NCI-H510A treated with DMSO at 0.1 percent for 48 hours (cell line): ENCODE measurements at places on chromosomes 11 and 22.

DNA sequence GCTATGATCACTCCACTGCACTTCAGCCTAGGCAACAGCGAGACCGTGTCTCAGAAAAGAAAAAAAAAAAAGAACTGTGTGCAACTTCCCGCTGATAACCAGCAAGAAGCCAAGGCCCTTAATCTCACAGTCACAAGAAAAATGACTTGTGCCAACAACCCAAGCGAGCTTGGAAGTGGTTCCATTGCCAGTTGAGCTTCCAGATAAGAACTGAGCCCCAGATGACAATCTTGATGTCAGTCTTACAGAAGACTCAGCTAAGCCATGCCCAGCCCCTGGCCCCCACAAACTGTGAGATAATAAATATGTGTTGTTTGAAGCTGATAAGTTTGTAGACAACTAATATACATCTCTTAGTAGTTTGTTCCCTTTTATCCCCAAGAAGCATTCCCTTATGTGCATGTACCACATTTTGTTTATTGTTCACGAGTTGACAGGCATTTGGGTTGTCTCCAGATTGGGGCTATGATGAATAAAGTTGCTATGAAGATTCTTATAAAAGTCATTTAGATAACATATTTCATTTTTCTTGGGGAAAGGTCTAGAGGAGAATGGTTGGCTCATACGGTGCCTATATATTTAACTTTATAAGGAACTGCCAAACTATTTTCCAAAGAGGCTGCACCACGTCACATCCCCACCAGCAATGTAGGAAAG is 85.9 kb downstream of the TIMP3 start:
- no peak for DNase-seq

- peak; percentile 35 for DNase-seq
Observed at GRCh38 chr11:16082095-16083055, 274.0 kb downstream of the SOX6 start.

DNA sequence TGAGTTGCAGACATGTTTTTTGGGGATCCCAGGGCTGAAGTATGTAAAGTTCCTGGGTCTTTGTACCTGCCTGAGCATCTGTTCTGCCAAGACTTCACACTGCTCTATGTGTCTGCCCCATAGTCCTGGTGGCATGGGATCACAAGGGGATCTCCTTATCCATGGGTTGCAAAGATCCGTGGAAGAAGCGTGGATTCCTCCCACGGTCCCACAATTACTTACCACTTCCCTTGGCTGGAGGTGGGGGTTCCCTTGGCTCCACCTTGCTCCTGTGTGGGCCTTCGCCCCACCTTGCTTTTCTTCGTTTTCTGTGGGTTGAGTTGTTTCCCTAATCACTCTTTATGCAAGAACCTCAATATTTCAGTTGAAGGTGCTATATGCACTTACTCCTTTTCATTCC is 157.4 kb upstream of the CHORDC1 start:
- no peak for DNase-seq

- DNase-seq = no peak
Observed at GRCh38 chr11:122399375-122399774, 256.1 kb upstream of the UBASH3B start.

- DNase-seq = peak; percentile 23
Observed at GRCh38 chr22:20198557-20199319, 47.9 kb upstream of the CCDC188 start.

DNA sequence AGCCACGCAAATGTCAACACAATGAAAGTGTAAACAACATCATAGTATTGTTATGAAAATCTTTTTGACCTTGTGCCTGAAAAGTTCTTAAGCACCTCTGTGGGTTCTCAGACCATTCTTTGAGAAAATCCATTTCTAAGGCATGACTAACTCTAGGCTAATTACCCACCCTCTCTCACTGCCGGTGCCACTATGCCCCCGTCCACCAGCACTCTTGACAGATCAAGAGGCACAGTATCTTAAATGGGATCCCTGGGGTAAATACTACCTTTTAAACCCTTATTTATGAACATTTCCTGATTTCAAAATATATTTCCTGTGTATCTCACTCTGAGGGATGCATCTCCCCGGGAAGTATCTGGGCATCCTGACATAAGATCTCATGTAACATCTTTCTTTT is 607.5 kb downstream of the METTL15 start:
- DNase-seq = no peak

- no peak for DNase-seq
Observed at GRCh38 chr11:8775332-8775731, 92.7 kb downstream of the RPL27A start.
